ENCODE measurements at places on chromosomes 3 and 15.

DNA sequence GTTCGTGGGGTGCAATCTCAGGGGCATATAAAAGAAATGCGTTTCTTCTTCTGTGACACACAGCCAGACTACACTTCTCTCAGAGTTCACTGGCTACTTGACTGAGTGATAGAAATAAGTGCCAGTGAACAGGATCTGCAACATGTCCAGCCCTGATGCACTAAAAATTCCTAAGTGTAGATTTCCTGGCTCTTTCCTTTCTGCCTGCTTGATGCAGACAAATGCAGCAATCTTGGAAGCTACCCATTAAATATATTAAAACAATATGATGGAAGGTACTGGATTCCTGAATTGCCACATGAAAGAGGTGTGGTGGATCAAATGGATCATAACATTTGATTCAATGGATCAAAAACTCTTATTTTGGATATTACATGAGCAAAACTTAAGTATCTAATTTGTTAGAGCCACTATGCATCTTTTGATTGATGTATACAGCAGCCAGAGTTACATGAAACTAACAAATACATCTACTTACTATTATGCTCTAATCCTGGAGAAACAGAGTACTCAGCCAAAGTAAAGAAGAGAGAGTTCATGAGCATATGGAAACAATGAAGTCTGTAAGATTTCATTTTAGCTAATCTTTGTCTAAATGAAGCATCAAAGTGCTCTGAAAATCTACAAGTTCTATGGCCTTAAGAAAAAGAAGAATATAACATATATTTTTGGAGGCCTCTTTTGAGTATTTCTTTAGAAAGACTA lies 222.6 kb downstream of the ZNF385D start:
- no peak for DNase-seq

DNA sequence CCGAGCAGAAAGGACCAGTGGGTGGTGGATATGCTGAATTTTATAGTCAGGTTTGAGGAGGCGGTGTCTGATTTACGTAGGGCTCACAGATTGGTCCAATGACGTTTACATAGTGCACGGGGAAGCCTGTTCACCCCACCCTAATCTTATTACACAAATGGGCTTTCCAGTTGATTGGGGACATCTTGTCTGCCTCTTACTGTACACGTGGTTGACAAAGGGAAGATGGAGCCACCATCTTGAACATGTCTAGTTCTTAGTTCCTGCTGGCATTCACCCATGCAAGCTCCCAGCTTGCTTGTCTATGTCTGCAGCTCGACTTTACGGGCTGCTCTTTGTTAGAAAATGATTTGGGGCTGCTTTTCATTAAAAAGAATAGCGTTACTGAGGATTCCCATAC lies 332.0 kb upstream of the SLCO3A1 start:
- DNase-seq, result no peak

GRCh38 chr15:44385344-44385942 lies 42.0 kb upstream of the CTDSPL2 start:
- no peak for DNase-seq

- no peak for DNase-seq
Observed at GRCh38 chr3:66795365-66795764, 202.7 kb upstream of the KBTBD8 start.

GRCh38 chr3:113847247-113847646 lies 8.7 kb downstream of the GRAMD1C start:
- no peak for DNase-seq

Measured in Right ventricle myocardium inferior (tissue), 1 donor.